A549 (cell line): ENCODE measurements at places on chromosomes 5 and 9.

- no peak for DNase-seq
These were observed 237.4 kb downstream of the NR2F1-AS1 start for GRCh38 chr5:93343570-93343969.

DNA sequence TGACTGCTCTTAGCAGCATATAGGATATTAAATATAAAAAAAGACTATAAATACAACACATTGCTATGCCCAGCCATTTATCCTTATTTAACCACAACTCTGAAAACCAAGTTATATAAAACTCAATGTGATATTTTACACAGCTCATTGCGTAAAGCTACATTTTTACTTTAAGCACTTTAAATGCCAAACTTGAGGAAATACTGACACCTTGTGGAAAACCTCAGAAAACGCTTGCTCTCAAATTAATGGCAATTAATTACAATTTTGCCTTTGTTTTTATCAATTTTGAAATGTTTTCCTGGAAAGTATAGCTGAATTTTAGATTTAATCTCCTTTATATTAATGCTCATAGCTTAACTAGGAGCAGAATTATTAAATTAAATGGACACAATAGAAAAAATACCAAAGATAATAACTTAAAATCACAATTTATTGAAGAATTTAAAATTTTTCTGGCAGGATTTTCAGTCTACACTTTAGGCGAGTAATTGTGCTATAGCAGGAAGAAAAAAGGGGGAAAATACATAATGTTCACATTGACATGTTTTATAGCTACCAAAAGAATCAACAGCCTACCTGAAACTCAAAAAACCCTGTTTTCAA lies 25.2 kb upstream of the PLAC8L1 start:
- DNase-seq = peak; percentile 23

DNA sequence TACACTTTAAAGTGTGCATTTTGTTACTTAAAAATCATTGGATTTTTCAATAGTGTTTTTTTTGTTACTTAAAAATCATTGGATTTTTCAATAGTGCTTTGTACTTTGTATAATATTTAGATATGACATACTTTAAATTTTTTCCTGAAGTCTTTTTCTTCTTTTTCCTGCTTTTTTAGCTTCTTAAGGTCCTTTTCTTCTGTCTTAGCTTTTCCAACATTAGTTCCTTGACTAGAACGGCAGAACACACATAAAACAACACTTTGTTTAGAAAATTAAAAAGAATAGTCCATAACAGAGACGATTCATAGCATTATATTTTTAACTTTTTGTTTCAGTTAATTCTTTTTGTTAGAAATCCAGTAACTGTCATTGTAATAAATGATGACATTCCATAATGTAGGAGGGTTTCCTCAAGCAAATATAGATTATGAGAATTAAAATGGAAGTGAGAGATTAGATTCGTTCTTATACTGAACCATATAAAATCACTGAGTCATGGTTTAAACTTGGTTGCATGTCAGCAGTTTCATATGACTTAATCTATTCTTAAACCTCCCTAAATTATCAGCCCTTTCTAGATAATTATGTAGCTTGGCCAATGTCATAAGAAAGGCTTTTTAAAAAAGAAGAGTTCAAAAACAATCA lies 45.3 kb upstream of the RICTOR start:
- DNase-seq = no peak

DNA sequence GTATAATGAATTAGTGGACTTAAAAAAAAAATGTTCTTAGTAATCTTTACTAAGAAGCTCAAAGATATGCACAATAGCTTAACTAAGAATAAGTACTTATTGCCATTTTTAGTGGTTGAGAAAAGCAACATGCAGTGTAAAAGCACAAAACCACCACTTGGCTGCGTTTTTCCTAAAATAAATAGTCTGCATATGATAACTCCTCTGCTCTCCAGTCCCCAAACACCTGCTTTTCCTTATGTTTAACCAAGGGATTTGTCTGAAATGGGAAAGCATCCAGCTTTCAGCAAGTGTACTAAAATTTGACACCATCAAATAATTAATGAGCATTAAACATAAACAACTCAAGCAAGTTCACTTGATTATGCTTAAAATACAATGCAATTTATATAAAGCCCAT lies 41.4 kb downstream of the PSIP1 start:
- no peak for DNase-seq
